ENCODE measurements at places on chromosomes 2 and 18. TPM values are rescaled to one million over a fixed set of nuclear protein-coding genes. Genes with fewer than 3 reads are reported as not detected.

ITGB6 gene
- total RNA-seq: 35.7 TPM

DNA sequence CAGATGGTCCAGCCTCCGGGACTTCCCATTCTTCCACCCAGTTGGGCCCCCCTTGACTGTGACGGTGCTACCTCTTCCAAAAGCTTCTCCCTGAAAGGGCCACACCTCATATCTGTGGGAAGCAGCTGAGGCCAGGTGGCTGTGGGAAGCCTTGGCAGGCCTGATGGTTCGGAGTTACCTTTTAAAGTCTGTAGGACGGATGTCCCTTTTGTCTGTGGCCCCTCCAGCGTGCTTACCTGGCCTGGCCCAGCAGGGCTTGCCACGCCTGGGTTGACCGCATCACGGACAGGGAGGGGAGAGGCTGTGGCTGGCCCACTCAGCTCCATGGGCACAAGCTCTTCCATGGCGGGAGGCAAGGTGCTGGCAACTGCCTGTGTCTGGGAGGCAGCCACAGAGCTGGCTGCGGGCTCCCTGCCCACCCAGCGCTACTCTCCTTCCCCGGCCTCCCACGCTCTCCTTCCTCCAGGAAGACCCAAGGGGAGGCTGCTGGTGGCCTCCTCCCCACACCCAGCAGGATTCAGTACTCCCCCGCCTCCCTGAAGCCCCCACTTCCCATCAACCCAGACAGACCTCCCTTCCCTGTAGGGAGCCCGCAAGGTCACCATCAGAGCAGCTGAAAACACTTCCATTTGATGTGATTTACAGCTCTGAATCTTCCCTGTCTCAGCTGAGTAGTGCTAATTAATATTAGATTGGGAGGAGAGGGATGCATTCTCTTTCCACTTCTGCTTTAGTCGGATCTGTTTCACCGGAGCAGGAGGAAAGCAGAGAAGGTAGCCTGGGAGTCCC lies 52.8 kb downstream of the EDAR start:
- DNase-seq: no peak

DNA sequence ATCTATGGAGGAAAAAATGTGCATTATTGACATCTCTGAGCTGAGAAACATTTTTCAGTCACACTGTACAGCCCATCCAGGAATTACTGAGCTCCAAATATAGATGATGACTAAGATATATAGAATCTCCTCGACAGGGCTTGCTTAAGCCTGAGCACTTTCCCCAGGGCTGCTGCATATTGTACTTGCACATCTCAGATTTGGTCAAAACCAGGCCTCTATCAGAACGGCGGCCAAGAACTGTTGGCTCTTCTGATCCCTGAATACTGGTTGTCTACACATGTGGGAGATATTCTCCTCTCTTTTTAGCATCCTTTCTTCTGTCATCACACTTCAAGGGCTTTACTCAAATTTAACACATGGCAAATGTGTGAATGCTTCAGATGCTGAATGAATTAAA lies 201.5 kb upstream of the SLC35G4 start:
- DNase-seq: no peak

DNA sequence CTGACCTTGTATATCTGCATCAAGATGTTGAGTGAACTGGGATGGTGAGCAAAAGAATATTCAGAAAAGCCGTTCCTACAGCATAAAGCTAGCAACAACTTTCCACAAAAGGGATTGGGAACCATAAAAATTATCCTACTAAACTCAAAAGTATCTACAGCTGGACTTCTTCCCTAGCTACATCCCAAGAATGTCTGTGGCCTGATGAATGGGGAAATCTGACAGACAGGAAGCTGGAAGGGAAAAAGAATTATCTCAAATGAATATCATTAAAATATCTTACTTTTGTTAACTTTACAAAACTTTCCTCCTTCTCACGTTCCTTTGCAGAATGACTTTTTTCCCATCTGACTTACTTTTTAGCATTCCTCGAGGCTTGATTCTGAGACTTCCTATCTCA lies 150.9 kb downstream of the PDE11A start:
- DNase-seq: no peak

Measured in mucosa of descending colon (tissue), 3 donors.